Mucosa of descending colon (tissue), 3 donors: ENCODE measurements at places on chromosomes 11 and 22.

GRCh38 chr11:115501893-115502589 lies 2.2 kb downstream of the CADM1 start:
- peak; percentile 3 for DNase-seq

DNA sequence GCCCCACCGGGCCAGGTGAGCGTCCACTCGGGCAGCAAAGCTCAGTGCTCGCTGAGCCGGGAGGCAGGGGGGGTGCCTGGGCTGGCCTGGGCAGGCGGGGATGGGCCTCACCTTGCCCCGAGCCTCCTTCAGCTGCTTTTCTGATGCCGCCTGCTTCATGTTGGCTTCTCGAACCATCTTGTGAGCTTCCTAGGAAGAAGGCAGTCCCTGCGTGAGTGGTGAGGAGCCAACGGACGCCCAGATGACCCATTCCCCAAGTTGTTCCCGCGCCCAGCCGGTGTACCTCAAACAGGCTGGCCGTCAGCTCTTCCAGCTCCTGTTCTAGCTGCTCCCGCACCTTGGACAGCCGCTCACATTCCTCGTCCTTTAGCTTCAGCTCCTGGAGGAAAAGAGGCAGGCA lies 10.1 kb downstream of the RAB3IL1 start:
- peak; percentile 40 for DNase-seq

- DNase-seq = no peak
These were observed 1.8 kb upstream of the CHADL start for GRCh38 chr22:41242396-41243117.

GRCh38 chr11:16356761-16357393 lies 531 bp upstream of the SOX6 start:
- no peak for DNase-seq

DNA sequence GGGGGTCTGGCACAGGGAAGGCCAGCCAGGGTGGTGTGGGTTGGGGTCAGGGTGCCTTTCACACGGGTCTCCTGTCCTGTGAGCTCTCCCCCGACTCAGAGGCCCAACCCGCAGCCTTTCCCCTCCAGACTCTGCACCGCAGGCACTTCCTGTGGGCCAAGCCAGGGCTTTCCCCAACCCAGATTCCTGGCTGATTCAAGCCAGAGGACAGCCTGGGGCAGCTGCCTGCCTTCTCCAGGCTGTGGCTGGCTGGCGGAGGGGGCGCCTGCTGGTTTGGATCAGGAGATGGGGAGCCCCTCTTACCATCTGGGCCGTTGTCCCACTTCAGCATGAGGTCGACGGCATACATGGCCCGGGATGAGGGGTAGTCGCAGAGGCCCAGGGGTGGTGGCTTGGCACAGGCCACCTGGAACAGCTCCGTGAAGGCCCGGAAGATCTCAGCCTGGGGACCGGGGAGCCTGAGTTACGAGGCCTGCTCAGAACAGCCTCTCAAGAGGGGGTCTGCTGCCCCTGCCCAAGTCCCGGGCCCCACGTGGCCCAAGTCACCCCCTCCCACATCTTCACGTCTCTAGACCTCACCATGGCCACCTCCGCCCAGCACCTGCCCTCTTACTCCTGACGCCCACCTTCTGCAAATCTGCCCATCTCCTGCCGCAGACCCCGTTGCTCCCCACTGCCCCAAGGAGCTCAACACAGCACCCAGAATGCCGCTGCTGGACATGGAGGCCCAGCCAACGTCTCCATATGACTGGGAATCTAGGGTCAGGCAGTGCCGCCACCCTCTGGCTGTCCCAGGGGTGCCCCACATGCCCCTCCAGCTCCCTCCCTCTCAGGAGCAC lies 17.3 kb downstream of the TSPO start:
- DNase-seq = peak; percentile 41

- DNase-seq = peak; percentile 85
These were observed 2.7 kb upstream of the GAB2 start for GRCh38 chr11:78420255-78420764.

DNA sequence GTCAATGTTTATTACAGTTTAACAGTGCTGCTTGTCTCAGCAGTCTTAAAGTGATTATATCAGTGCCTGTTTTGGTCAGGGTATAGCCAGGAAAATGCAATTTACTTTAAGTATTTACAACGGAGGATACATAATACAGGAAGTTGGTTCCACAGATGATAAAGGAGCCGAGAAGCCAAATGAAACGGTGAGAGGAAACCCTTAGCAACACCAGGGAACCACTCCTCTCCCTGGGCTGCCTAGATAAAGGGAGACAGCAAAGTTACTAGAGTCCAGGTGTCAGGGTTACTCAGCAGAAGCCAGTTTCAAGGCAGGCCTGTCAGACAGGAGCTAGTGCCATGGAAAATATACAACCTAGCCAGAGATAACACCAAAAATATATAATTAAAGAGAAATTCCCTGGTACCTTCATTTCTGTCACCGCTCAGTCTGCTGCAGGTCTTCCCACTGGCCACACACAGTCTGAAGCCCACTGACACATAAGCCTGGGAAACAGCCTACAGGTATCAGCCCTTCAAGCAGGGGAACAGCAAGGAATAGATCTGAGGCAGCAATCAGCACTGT lies 55.5 kb downstream of the FAM76B start:
- DNase-seq = no peak

GRCh38 chr11:113387605-113388211 lies at the start of gene ANKK1:
Gene ANKK1 (plus strand): TSS chr11:113387779. CDS start chr11:113387885, 106 bp downstream.
- peak; percentile 48 for DNase-seq

GRCh38 chr11:1224111-1224490 lies 1.2 kb downstream of the MUC5B start:
- DNase-seq = no peak

- DNase-seq = no peak
These were observed 190.4 kb downstream of the MAML2 start for GRCh38 chr11:96152623-96153022.

DNA sequence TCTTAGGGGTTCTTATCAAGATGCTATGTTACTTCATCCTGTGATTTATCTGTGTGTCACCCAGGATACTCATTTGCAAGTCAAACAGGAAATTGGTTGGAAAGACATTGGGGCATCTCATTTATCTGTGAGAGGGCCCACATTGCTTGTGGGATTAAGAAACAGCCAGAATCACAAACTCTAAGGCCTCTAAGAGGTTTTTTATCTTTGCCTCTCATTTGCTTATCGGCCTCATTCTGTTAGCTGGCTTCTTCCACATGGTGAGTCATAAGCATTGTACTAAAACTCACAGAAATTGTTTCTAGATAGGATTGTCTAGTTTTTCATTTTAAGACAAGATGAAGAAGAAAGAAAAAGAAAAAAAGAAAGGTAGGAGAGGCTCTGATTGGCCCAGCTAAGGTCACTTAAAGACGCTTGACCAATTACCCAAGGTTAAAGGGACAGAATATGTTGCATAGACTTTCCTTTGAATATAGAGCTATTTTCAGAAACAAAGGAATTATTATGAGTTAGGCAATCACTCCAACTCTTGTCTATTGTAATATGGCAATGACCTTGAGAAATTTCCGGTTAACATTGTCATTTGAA lies 121.9 kb downstream of the ARHGAP42 start:
- no peak for DNase-seq

DNA sequence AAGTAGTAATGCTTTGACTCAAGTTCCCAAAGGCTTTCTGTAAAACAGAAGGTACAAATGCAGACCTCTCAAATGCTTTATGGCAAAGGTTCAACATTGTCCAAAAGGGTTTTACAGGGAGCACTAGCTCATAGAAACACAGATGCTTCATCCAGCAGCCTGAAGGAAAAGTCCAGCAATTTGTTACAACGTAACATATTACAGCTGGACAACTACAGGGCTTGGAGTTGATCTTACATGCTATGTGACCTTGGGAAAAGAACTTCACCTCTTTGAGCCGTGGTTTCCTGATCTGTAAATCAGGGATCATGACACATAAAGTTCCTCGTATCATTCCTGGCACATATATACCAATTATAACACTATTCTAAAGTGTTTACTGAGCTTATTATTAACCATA lies 84.9 kb downstream of the DDIAS start:
- DNase-seq = no peak

DNA sequence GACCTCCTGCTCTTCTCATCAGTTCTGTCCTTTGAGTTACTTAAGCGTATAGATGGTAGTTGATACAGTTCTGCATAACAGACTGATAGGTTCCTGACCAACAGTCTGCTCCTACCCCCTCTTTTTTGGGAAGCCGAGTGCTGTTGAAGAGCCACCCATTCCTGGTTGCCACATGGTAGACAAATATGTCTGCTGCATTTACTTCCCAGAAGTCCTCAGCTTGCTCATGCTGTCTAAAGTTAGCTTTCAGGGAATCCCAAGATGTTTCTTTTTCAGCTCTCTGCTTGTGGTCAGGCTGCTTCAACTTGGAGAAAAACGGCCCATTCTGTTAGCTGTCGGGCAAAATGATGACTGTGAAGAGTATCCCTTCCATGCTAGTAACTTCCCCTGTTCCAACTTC lies 48.7 kb downstream of the C22orf31 start:
- no peak for DNase-seq

GRCh38 chr11:44718612-44719390 lies 8.0 kb upstream of the TSPAN18 start:
- DNase-seq = no peak
